ENCODE measurements at places on chromosomes 4 and X. TPM values are rescaled to one million over a fixed set of nuclear protein-coding genes. Genes with fewer than 3 reads are reported as not detected.

DNA sequence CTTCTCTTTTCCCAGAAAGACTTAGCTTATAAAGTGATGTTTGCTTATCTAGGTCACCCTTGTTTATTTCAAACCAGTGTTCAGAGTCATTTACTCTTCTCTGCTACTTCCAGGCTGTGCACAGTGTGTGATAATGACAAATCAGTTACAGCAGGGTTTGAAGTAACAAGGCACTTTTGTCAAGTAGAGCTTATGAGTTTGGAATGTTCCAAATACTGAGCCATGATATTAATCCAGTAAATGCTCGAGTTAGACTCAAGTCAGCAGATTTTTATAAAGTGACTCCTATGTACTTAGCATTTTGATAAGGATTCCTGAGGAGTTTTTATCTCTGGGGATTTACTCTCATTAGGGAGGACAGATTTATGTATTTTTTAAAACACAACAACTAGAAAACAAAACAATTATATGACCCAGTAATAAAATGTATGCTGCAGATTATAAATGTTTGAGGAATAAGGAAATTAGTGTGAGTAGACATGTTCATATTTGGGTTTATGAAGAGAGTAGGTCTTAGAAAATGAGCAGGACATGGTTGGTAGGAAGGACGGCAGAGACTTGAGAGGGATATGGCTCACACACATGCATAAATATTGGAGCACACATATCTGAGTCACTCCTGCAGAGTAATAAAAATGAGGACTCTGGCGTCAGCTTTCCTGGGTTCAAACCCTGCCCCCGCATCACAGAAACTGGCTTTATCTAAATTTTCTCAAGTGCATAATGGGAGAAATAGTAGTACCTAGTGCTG, 271.2 kb downstream of the FBXO8 start:
- DNase-seq, result no peak

- no peak for DNase-seq
These were observed 108.3 kb upstream of the KLHL4 start for GRCh38 chrX:87409113-87409841.

DNA sequence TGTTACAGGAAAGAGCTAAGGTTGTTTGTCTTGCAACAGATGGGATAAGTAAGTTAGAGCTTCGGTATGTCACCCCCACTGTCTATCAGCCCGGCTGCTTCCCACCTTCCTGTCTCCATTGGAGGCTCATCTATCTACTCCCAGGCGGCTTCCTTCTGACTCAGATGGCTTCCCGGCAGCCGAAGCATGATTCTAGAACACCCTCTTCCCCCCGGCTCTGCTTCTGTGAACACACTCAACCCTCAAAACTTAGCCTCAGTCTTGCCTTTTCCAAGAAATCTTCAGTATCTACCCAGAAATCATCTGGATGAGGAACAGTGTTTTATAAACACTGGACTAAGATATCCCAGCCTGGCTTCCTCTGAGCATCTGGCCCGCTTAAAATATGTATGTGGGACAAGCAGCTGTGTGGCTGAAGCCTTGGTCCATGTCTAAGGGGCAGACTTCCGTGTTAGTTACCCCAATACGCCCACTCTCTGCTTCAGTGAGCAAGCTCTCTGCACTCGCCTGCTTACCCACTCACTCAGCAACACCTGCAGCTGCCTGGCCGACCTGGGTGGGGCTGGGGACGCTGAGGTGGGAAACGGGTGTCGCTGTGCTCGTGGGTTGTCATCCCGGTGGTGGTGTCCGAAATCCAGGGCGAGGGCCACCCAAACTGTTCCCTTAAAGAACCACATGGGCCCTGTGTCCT, 12.0 kb upstream of the SLC2A9 start:
- DNase-seq, result no peak

GRCh38 chrX:143580266-143580665, 55.6 kb downstream of the SLITRK4 start:
- no peak for DNase-seq

- DNase-seq, result no peak
These were observed 133.3 kb downstream of the GATB start for GRCh38 chr4:151627491-151627890.

GRCh38 chr4:2333356-2333841, 71.5 kb upstream of the MXD4 start:
- DNase-seq, result no peak

- DNase-seq, result no peak
These were observed 349.0 kb upstream of the GATB start for GRCh38 chr4:152109531-152110509.

DNA sequence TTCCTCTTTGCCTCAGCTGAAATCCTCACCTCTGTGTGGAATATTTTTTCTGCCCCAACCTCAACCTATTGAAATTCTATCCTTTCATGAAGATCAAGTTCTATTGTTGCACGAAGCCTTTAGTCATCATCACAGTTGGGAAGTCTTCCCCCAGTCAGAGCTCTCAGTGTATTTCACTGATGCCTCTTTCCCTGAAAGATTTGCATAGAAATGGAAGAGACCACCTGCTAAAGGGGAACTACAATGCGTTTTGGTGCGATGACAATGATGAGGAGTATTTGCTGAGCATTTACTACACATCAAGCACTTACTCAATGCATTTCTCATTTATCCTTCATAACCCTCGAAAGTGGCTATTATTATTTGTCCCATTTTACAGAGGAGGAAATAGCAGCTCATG, 151.2 kb upstream of the KLF3 start:
- DNase-seq, result no peak

DNA sequence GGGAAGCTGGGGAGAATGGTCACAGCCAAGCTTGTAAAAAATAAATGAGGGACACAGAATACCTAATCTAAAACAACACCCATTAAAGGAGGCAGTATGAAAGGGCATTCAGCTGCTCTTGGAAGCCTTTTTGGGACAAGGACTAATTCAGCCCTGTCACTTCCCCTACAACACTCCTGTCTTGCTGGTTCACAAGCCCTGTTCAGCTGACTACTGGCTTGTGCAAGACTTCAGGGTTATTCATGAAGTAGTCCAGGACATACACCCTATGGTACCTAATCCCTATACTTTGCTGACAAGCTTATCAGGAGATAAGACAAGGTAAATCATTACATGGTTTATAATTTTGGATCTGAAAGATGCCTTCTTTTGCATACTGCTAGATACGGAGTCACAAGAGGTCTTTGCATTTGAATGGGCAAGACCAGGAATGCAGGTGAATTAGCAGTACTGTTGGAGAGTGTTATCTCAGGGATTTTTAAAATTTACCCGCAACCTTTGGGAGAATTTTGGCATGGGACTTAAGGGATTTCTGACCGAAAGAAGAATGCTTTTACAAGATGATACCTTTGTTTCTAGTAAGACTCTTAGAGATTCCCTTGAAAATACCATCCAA, 103.2 kb upstream of the LANCL3 start:
- DNase-seq, result no peak

Gene UGT2A1
- not detected for total RNA-seq

Data from activated T-cell treated with anti-CD3 and anti-CD28 coated beads, Interleukin-2, amount 50 U/mL, for 72 hours (primary cell).